ENCODE measurements at places on chromosomes 12 and 14. TPM values are rescaled to one million over a fixed set of nuclear protein-coding genes. Genes with fewer than 3 reads are reported as not detected.

GRCh38 chr12:80681-81190 is 14.2 kb downstream of the IQSEC3 start:
- DNase-seq = no peak

- no peak for DNase-seq
Measured at GRCh38 chr14:51443195-51444018, 203.4 kb downstream of the TMX1 start.

- no peak for DNase-seq
Measured at GRCh38 chr12:24768415-24768814, 180.5 kb downstream of the BCAT1 start.

DNA sequence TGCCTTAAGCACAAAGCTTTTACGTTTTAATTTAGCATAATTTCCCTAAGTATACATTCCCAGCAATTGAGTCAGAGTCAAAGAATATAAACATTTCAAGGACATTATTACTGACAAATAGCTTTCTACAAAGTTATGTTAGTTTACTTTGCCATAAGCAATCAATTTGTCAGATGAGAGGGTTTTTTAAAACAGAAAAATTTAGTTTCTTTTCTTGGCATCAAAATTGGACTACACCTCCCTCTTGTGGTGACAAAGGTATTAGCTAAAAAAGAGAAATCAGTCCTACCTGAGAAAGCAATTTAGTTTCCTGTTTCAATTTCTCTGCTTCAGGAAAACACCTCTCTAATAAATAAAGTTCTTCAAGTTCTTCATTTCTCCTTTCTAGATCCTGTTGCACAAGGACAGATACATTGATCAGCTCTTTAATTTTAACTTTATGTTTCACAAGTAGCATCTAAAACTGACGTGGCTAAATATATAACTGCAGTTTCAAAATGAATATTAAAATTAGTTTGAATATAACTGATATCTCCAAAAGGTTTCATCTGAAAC is 39.9 kb downstream of the DNAI7 start:
- DNase-seq = no peak

DNA sequence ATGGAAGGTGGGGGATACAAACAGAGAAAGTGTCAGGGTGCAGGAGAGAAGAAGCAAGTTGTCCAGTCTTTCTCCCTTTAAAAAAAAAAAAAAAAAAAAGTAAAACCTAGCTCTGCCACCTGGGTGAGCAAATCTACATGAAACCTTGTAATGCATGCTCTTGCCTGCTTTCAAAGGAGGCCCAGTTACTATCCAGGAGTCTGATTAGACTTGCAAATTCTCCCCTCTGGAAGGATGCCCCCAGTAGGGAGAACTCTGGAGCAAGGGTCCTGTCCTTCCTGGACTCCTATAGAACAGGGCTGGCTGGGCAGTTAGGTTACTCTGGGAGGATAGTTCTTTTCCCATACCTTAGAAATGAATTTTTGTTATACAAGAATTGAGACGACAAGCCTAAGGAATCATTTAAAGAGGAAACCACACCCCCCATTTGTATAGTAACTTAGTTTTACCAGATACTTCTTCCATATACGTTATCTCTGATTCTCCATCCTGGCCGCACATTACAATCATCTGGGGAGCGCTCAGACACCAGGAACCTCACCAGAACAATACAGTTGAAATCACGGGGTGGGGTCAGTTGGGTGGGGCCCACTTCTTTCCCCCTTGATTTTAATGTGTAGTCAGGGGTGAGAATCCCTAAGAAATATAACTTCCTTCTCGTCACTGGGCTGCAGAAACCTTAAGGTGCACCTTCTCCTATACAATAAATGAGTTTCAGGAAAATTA is 30.5 kb downstream of the RAB35 start:
- DNase-seq = no peak

Gene CPNE6
- not detected for total RNA-seq

DNA sequence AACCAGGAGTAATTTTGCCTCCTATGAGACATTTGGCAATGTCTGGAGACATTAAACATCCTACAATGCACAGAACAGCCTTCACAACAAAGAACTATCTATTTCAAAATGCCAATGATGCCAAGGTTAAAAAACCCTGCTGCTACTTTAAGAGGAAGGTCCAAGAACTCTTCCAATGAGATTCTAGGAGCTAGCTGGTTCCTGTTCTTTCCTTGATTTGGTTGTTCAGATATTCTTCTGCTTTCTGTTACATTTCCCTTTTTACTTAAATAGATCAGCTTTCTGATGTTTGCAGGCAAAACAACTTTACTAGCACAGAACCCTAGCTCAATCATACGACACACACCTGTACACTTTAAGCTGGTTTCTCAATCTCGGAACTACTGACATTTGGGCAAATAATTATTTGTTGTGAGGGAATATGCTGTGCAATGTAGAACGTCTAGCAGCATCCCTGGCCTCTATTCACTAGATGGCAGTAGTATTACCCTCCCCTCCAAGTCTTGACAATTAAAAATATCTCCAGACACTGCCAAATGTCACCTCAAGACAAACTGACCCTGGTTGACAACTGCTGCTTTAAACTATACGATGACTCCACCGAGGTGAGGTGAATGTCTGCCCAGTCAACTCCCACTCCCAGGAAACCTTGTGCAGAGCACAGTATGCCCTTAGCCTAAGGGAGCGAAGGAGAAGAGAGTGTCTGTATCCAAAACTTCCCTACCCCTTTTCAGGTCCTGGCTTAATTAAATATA is 4.4 kb downstream of the BLTP3B start:
- no peak for DNase-seq

DNA sequence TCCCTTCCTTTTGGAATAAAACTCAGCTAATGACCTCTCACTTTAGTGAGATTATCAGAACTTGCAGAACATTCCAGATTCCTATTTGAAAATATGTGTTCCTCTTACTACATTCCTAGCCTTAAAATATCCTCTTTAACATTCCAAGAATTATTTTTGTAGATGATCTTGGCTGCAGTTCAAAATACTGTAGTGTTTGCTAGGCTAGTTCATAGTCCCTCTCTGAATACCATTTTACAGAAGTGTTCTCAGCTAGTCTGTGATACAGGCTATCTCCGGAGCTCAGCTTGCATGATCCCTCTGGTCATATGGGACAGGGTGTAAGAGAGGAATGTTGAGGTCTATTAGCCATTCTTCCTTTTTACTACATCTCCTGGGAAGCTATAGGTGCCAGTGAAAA is 17.6 kb upstream of the GPR33 start:
- DNase-seq = no peak
